ENCODE measurements at places on chromosomes 13 and 19. TPM values are rescaled to one million over a fixed set of nuclear protein-coding genes. Genes with fewer than 3 reads are reported as not detected.

The LRRC4B gene
- 10.4 TPM for polyA plus RNA-seq

The ZNF574 gene
- 7.5 TPM for polyA plus RNA-seq

The LACC1 gene
- polyA plus RNA-seq, result 1.7 TPM

The RFPL4AL1 gene
- 0.14 TPM for polyA plus RNA-seq

GRCh38 chr13:45207319-45207718, 6.5 kb upstream of the KCTD4 start:
- no peak for DNase-seq

GRCh38 chr13:47553329-47553977, 447.6 kb downstream of the SUCLA2 start:
- DNase-seq, result no peak

- DNase-seq, result no peak
Measured at GRCh38 chr13:65966991-65967451, 1263.1 kb downstream of the PCDH9 start.

All from muscle of back (tissue), 13 donors.